NCI-H526 (cell line): ENCODE measurements at places on chromosomes 2 and 18.

DNA sequence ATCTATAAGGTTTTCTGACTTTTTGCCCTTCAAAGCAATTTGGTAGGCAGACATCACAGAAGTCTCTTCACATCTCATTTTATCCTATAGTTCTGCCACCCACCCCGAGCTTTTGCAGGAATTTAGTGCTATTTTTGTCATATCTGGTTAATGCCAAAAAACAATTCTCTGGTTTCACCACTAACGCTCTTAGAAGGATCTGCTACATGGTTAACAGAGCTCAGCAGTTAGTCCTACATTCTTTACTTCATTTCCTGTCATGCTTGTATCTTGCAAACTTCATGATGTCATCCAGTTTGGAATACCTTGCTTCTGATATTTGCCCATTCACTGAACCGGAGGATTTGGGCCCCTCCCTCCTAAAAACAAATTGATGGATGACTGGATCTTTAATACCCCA is 116.8 kb upstream of the SERPINE2 start:
- DNase-seq: no peak

- DNase-seq: no peak
Observed at GRCh38 chr2:47595687-47596086, 187.3 kb upstream of the MSH6 start.

- no peak for DNase-seq
Observed at GRCh38 chr2:159471340-159471739, 145.0 kb downstream of the BAZ2B start.

DNA sequence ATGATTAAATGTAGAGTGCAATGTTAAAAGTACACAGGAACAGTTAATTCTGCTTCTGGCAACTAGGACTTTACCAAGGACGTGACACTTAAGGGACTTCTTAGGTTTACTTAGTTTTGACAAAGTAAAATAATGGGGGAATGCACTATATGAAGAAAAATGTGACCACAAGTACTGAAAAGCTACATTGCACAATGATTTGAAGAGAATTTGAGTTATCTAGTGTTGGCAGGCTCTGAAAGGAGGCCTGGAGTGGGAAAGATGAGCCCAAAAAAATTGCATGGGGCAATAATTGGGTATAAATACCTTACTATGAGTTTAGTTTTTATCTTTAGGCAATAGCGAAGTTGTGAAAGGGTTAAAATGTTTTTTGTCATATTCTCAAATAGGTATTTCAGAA is 173.7 kb downstream of the DOK6 start:
- DNase-seq: no peak

DNA sequence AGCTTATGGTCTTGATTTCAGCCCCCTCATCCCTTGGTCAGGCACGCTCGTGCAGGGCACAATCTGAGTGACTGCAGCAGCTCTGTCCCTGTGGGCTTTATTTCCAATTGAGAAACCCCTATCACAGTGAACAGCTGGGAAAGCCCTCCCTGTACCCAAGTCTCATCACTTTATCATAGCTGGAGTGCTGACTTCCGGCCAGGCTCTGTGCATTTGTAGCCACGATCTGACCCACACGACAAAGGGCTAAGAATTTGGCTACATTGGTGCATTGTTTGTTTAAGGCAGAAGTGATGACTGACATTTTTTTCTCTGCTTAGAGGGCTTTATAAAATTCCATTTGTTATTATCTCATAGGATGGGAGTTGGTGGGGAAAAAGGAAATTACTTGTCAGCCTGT is 184.4 kb downstream of the KCNS3 start:
- no peak for DNase-seq

- DNase-seq: no peak
Observed at GRCh38 chr2:9288681-9289338, 82.2 kb downstream of the ASAP2 start.

DNA sequence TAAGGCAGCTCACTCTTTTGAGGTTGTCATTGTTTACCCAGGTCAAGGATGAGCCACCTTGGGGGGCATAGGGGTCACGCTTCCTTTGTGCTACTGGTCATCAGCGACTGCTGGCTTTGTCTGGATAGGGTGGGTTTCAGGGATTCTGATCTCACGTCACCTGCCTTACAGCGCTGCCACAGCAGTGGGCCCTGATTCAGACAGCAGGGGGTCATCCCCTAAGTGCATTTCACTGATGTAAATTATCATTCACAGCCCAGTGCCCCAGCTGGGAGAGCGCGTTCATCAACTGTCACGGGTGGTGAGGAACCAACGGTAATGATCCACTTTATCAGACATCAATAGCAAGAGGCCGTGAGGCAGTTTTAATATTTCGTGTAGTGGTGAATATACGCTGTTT is 291.2 kb downstream of the NEDD4L start:
- DNase-seq: peak; percentile 10

DNA sequence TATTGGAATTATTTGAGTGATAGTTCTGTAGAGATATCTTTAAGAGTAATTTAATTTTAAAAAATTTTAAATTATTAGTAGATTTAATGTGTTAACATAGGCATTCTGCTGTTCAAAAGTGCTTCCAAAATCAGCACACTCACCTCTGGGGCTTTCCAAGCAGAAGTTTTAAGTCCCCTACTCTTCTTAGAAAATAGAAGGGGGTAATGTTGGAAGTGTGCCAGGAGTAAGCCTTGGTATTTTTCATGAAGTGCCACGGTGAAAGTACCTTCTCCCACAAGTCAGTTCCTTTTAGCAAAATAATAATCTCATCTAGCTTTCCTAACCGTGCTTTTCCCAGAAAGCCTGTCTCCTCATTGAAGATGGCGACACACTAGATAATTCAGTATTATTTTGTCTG is 3.9 kb upstream of the TNFRSF11A start:
- DNase-seq: no peak

DNA sequence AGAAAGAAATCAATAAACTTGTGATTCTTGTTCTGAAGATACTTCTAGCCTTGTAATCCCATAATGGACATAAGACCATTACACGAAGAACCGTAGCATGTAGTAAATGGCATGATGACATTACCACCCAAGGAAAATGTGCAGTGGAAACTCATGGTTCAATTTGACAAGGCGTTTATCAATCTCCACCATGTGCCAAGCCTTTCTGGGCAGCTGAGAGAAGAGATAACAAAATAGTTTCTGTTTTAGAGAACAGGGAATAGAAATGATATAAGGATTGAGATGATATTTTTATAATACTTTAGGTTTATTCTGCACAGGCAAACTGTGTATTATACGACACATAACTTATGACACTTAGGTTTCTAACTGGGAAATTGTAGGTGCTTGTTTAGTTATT is 19.2 kb downstream of the ABI2 start:
- no peak for DNase-seq

- no peak for DNase-seq
Observed at GRCh38 chr2:233940376-233941276, 23.5 kb downstream of the TRPM8 start.

DNA sequence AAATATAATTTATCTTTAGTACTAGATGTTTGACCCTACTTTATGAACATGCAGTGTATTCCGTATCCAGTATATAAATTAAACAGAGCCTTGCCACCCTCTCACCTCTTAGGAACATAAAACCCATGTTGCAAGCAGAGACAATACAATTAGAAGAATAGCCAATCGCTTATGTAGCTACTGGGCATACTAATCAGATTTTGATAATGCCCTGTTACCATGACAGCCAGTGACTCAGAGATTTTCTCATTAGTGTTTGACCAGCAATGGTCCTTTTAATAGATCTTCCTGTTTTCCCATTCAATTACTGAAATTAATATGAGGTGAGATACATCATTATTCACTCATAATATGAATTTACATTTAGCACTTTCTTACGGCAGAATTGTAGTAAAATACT is 547.3 kb upstream of the VWC2L start:
- DNase-seq: no peak

GRCh38 chr2:37904993-37905392 is 20.1 kb upstream of the RMDN2 start:
- no peak for DNase-seq

- peak; percentile 60 for DNase-seq
Observed at GRCh38 chr18:23053776-23054457, 81.4 kb upstream of the CABLES1 start.

- DNase-seq: peak; percentile 84
Observed at GRCh38 chr2:94870440-94871225, 597 bp upstream of the TEKT4 start.

DNA sequence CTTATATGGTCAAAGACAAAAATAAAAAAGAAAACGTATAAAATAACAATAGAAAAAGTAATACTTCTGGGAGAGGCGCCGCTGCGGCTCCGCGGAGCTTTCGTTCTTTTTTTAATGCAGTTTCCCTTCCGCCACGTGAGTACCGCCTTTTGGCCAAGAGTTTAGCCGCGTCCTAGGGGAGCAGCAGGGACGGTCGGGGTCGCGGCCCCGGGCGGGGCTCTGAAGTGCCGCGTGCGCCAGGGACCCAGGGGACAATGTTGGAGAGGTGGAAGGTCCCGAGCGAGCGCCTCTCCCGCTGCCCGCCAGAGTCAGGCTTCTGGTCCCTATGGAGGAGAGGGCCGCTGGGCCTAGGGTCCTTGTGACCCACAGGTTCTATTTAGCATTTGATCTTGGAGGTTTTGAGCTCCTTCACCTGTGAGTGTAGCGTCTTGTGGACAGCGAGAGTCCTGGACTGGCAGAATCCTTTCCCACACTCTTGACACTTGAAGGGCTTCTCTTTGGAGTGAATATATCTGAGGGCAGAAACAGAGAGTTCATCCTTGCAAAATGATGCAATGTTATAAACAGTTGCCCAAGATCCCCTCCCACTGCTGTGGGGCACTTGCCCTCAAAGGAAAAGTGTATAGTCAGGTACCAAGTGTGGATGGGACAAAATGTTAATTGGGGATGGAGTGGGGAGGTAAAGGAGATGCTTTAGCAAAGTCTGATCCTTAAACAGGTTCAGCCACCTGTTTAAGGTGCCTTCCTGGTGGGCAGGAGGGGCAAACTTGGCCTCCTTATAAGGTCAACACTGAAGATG is 6.3 kb downstream of the OSR1 start:
- DNase-seq: no peak

GRCh38 chr2:20190170-20190569 is 34.8 kb downstream of the SDC1 start:
- DNase-seq: no peak

- no peak for DNase-seq
Observed at GRCh38 chr2:173037245-173038120, 38.2 kb upstream of the MAP3K20 start.

- DNase-seq: peak; percentile 46
Observed at GRCh38 chr2:64017811-64018700, 1.2 kb downstream of the VPS54 start.

GRCh38 chr2:192398236-192398635 is 203.5 kb upstream of the TMEFF2 start:
- DNase-seq: no peak

- DNase-seq: no peak
Observed at GRCh38 chr2:72175636-72176035, 28.0 kb upstream of the CYP26B1 start.

DNA sequence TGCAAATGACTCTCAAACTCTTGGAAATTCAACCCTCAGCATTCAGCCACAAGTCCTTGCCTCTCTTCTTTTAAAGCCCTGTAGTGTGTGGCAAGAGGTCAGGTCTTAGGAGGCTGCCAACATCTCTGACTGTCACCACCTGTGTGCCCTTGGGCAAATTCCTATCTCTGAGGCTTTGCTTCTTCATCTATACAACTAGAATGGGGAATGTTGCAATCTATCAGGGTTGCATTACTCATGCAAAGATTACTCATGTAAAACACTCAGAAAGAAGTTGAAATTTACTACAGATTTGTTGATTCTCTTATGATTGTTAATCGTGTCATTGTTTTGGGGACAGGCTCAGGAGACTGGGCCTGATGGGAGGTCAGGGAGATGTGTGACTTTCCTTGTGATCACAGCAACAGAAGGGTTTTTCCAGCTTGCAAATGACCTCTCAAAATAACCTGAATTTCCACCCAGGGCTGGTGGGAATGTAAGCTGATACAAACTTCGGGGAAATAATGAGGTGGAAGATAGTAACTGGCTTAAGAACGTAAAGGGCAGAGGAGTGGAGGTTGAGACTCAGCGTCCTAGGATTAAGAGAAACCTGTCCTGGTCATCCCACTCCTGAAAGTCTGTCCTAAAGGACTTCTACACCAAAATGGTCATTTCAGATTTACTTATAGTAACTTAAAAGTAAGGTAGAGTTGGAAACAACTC is 32.1 kb upstream of the SIGLEC15 start:
- DNase-seq: no peak

DNA sequence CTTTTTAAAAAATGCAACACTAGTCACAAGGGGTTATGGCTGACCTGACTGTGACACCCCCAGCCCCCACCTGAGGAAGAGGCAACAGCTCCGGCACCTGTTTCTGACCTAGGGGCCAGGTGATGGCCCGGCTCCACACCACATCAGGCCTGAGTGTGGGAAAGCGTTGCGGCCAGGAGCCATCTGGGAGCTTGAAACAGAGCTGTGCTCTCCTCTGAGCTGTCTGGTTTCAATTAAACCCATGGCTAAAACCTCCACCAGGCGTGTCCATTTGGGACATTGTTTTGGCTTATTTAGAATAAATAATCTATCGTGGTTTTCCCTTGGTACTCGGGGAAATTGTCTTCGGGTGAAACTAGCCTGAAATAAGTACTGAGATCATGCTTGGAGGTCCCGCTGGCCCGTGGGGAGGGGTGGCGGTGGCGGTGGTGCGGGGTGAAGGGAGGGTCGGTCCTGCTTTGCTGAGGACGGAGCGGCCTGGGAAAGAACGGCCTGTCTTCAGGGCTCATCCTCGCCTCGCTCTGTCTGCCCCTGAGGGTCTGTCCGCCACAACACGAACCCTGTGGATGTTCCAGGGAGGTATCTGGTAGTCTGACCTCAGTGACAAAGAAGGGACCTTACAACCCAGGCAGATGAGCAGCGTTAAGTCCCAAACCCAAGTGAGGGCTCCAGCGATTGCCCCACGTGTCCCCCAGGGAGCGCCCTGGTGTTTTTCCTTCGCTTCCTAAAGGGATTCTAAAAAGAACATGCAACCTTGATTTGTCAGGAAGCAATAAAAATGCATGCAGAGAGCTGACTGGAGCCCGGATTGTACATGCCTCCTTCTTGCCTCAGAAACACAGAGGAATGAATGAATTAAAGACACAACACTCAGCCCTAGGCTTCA is 58.7 kb downstream of the IL1RL2 start:
- DNase-seq: no peak
